Left lobe of liver (tissue), 2 donors: ENCODE measurements at places on chromosomes 6 and 20.

DNA sequence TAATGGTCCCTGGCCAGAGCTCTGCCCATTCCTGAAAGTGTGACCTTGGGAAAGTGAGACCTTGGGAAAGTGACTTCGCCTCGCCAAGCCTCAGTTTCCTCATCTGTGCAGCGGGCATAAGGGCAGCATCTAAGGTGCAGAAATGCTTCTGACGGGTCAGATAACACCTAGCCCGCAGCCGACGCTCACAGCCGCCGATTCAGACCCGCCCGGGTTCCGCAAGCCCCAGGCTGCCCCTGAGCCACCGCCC lies 486 bp downstream of the FKBP1A start:
- no peak for DNase-seq

DNA sequence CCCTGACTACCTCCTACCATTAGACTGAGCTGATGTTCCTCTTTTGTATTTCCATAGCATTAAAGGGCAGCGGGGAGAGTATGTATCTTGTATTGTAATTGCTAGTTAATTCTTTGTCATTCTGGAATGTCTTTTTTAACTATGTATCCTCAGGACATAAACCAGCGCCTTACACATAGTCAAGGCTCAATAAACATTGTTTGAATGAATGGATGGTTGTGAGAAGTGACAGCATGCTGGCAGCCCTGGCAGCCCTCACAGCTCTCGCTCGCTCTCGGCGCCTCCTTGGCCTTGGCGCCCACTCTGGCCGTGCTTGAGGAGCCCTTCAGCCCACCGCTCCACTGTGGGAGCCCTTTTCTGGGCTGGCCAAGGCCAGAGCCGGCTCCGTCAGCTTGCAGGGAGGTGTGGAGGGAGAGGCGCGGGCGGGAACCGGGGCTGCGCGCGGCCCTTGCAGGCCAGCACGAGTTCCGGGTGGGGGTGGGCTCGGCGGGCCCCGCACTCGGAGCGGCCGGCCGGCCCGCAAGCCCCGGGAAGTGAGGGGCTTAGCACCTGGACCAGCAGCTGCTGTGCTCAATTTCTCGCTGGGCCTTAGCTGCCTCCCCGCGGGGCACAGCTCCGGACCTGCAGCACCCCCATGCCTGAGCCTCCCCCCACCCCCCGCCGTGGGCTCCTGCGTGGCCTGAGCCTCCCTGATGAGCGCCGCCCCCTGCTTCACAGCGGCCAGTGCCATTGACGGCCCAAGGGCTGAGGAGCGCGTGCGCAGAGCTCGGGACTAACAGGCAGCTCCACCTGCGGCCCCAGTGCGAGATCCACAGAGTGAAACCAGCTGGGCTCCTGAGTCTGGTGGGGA lies 93.1 kb downstream of the RNF182 start:
- no peak for DNase-seq

DNA sequence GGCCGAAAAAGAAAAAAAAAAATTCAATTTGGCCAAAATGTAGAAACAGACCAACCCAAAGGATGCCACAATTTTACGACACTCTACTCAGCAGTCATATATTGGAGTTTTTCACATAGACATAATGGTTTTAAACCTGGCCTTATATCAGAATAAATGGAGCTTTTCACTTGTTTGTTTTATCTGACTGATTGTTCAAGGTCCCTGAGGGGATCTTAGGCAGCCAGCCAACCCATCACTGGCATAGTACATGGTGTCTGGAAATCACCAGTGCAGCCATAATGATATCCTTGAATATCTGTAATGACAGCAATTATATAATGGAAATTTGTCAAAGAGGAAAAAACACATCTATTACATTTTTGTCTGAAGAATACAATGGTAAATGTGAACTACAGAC lies 96.9 kb downstream of the PRSS35 start:
- no peak for DNase-seq

GRCh38 chr6:108562503-108562993 lies 1.8 kb downstream of the FOXO3 start:
- peak; percentile 80 for DNase-seq

DNA sequence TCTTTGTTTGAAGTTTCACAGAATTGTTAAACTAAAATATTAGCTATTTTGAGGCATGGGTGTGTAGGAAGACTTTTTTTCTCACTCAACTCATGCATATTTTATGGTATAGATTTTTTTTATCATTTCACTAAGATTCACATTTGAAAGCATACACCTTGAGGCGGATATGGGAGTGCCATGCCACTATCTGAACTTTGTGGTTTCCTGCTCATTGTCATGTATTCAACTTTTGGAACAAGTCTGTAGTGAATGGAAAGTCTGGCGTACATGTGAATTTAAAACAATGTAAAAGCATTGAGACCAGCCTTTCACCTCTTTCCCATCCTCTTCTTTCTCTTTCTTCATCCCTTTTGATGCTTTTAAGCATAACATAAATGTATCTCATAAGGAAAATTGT lies 147.9 kb downstream of the TPBG start:
- DNase-seq = no peak

GRCh38 chr6:119736296-119737021 lies 386.9 kb upstream of the MAN1A1 start:
- DNase-seq = no peak
